ENCODE measurements at places on chromosomes 6 and 20.
A peak's percentile ranks its signal among the peaks of the same experiment; 100 is the strongest.

DNA sequence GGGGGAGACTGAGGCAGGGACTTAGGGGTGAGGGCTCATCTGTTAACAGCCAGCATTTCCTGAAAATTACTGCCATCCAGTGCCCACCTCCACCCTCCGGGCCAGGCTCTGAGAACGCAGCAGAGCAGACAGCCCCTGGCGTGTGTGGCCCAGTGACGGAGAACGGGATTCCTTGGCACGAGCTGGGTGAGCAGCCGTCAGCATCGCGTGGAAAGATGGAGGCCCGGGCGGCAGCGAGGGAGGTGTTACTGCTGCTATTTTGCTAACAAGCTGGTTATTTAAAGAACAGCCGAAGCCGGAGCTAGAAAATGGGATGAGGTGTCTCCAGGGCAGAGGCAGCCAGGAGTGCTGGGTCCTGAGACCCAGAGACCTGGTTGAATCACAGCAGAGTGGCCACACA, 62.7 kb downstream of the DLGAP4 start:
- no peak for DNase-seq

GRCh38 chr20:38373231-38373867, 27.1 kb downstream of the LBP start:
- DNase-seq, result no peak

DNA sequence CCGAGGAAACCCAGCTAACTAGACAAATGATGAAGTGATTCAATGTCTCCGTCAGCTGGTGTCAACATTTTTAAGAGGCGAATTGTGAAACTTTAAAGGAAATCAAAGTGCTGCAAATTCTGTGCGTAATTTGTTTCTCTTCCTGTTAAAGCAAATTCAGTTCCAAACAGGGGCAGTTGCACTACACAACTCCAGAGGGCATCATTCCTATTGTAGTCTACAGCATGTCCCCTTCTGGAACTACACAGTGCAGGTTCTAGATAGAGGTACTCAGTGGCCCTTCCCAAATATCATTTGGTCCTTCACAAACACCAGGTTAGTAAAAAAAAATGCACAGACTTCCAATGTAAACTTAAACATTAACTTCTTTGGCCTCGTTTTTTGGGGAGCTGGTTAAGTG, 38.3 kb upstream of the SMLR1 start:
- no peak for DNase-seq

DNA sequence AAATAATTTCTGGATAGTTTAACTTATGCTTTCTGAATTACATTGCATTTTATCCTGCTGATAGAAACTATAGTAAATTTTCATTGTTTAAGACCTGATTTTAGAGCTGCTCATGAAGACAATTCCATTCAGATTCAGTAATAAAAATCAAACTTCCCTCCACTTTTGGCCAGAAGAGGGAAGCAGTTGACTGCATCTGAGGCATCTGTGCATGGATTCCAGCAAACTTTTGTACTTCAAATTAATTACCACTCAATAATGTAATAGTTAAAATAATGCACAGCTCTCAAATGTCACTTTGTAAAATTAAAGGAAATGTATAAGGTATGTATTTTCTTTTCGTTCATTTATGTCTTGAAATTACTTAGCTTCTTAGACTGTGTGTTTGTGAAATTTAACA, 64.2 kb upstream of the SLC35B3 start:
- no peak for DNase-seq

DNA sequence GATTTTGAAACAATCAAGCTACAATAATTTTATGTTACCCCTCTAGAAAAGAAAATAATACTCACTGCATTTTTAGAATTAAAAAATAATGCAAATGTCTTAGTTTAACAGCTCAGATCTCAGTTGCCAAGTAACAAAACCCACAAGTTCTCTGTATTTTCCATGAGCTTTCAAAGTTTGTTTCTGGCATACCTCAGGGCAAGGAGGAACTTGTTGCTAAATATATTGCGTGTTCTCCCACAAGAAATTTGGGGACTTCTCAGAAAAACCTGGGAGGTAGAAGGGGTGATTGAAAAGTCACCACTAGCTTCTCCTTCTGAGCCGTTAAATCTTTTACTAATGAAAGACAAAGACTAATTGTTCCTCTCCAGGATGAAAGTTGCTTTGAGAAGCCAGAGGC, 236.8 kb upstream of the MARCKS start:
- DNase-seq, result no peak

- DNase-seq, result no peak
Measured at GRCh38 chr6:170053966-170054661, 236.8 kb downstream of the DLL1 start.

GRCh38 chr6:148854096-148854495, 107.3 kb downstream of the UST start:
- DNase-seq, result no peak

DNA sequence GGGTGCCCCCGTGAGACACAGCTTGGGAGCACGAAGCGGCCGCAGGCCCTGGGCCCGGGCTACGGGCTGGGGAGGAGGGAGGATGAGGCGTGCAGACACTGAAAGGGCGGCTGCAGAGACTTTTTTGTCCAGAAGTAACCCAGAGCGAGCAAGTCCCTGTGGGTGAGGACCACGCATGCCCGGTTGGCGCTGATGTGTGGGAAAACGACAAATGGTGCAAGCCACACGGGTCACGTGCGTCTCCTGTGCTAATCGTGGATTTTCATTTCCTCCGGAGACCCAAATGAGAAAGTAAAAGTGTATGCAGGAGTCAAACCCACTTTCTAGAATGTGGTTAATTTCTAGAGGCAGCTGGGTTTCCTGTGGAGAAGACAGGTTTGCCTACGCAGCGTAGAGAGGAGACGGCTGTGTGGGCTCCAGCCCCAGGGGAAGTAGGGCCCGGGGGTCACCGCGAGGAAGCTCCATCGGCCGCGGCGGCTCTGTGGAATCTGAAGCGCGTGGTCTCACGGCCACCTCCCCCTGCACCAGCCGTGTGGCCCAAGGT, 19.0 kb downstream of the DLL1 start:
- no peak for DNase-seq

DNA sequence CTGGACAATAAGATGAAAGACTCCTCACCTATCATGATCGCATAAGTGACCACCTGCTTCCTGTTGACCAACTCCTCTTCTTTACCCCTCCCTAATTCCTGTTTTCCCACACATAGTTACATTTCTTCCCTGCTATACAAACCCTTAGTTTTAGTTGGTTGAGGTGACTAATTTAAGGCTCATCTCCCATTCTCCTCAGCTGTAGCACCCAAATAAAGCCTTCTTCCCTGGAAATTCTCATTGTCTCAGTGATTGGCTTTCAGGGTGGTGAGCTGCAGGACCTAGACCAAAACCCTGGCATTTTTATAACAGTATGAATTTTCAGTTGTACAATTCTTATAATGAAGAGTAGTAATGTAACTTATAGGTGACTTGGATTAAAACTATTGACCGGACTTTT, 2.1 kb downstream of the FKBP1C start:
- no peak for DNase-seq

- DNase-seq, result no peak
Measured at GRCh38 chr6:91132461-91132860, 545.6 kb upstream of the MAP3K7 start.

DNA sequence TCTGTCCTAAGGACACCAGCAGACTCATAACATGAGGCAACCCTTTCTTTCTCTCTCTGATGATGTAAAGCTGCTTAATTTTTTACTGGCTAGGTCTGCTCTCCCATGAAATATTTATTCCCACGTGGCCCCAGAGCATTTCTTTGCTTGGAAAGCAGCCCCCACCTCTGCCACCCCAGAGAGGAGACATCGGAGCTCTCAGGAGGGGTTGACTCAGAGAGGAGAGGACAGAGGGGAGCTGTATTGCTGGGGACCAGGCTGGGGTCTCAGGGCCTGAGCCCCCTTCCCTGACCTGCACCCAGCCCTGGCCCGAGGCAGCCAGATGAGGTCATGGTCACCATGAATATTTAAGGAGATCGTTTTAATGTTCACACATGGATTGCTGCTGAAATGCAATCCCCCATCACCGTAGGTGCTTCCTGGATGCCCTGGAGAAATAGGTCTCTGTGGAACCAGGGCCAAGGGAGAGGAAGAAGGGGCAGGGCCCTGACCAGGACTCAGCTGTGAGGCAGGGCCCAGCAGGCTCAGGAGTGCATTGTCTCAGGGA, 117.5 kb downstream of the DLL1 start:
- DNase-seq, result no peak

- no peak for DNase-seq
Measured at GRCh38 chr6:156809446-156810178, 32.4 kb downstream of the ARID1B start.

GRCh38 chr6:137475103-137475502, 19.1 kb downstream of the OLIG3 start:
- DNase-seq, result no peak

GRCh38 chr6:35739645-35740524, 3.1 kb downstream of the ARMC12 start:
- no peak for DNase-seq

- no peak for DNase-seq
Measured at GRCh38 chr6:12923644-12924235, 207.2 kb downstream of the PHACTR1 start.

DNA sequence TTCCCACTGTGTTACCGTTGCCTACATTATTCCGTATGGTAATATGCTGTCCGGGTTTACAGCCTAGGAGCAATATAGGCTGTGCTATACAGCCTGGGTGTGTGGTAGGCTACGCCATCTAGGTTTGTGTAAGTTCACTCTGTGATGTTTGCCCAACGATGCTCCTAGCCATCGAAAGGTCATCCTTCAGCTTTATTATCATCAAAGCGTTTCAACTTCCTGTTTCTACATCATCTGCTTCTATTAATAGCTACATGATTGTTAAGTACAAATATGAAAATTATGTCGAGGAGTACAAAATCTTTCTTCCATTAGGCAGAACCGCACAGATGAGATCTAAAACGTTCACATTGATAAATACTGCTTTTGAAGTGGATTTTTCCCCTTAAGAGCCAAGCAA, 69.9 kb downstream of the PPP1R14C start:
- DNase-seq, result no peak

GRCh38 chr20:40757087-40757486, 68.1 kb upstream of the MAFB start:
- DNase-seq, result no peak

DNA sequence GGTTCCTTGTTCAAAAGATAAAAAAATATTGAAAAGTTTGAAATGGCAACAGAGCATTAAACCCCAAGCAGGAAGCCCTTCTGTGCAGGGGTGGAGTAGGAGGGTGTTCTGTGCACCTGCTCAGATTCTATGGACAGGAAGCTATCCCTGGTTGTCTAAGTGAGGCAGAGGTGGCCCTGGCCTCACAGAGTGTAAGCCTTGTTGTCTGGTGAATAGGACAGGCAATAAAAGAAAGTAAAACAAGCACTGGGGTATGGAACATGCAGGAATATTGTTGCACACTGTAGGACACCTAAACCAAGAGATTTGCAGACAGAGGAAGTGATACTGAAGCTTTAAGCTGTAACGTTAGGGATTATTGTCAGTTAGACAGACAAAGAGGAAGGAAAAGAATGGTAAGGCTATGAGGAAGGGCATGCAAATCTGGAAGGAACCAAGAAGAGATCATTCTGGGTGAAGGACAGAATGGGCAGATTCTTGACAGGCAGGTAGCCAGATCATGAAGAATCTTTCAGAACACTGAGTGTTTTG, 66.8 kb downstream of the TBC1D7 start:
- DNase-seq, result no peak

DNA sequence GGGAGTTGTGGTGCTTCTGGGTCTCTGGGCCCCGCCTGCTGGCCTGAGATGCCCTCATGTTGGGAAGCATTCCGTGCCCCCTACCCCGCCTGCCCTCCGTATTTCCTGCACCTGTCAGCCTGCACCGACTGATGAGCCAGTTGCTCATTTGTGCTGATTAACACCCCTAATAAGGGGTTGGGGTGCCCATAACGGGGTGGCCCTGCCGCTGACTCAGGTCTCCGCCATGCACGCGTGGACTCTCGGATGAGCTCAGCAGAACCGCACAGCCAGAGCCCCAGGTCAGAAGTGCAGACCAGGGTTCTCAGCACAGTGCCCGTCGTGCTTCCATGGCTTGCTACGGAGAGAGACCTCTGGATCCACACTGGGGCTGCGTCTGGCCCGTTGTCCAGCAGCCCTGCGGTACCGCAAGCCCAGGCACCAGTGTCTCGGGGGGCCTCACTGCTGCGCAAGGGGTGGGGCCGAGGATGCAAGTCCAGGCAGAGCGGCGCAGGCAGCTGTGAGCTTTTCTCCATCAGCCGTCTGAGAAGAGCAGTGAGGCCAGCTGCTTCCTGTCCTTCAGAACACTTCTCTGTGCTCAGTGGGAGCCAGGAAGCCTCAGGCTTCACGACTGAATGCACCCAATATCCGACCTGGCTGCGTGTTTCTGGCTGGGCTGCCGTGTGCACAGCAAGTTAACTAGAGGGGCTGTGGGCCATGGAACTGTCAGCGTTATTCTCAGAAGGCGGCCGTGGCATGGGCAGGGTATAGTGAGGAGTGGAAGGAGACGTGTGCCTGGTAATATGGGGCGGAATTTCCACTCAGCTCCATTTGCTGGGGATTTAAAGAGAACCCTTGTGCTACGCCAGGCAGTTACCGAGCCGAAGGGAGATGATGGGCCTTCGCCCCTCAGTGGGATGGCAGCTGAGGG, 18.6 kb downstream of the MTG2 start:
- DNase-seq, result peak; percentile 28

- no peak for DNase-seq
Measured at GRCh38 chr20:23081263-23081819, 4.8 kb downstream of the CD93 start.

DNA sequence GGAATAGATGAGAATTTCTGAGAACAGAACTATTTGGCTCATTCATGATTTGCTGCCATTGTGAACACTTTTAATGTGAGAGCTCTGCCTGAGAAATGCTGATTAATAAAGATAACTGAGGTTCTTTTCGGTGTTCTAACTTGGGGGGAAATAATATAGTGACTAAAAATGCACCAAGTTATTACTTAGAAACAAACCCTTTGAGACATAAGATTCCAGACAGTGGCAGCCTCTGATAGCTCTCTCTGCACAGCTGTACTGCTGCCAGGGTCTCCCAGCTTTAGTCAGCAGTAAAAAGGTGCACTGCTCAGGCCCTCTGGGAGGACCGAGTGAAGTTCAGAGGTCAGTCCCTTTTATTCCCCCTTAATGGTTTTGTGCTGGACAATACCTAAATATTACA, 2.5 kb upstream of the PRDM1 start:
- no peak for DNase-seq

- DNase-seq, result no peak
Measured at GRCh38 chr6:165695722-165696515, 32.9 kb upstream of the PDE10A start.

DNA sequence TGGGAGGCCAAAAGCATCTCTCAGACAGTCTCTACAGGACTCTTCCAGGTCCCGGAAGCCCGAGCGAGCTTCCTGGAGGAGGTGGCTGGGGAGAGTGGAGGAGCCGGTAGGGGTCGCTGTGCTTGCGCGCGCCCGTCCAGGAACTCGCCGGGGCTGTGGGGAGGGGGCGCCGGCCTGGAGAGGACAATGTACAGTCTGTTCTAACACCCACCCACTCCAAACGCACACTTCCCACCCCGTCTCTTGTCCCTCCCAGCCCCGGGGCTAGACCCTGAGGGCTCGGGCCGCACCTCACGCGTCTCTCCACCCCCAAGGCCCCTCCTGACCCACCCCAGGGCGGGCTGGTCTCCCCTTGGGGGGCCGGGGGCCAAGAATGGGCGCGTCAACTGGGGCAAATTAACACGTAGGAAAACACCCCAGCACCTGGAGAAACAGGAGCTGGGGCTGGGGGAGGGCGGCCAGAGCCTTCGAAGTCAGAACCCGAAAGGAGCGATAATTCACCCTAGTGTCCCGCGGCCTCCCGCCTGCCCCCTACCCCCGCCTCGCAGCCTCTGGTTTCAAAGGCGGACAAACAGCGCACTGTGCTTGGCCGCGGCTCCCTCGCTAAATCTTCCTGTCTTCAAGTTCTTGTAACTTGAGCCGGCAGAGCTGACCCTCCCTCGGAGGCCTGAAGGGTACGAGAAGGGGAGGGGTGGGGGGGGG, 103.2 kb upstream of the FOXP4 start:
- no peak for DNase-seq

Measured in NCI-H1694 treated with DMSO at 0.1 percent for 48 hours (cell line).